ENCODE measurements at places on chromosomes 3 and 15.

DNA sequence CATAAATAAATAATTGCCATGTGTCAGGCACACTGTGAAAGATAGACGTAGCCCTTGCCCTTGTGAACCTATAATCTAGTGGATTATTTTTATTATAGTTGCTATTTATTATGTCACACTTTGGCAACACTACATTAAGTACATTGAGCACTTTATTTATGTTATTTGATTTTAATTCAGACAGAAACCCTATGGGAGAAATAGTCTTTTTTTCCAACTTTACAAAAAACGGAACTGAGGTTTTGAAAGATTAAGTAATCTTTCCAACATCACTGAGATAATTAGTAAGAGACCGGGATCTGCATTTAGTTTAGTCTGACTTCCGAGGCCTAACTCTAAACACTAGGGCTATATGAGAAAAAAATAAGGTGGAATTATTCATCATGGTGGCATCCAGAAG lies 2.8 kb upstream of the FILIP1L start:
- no peak for DNase-seq

GRCh38 chr3:195838714-195839113 lies 27.0 kb upstream of the MUC4 start:
- DNase-seq = no peak

DNA sequence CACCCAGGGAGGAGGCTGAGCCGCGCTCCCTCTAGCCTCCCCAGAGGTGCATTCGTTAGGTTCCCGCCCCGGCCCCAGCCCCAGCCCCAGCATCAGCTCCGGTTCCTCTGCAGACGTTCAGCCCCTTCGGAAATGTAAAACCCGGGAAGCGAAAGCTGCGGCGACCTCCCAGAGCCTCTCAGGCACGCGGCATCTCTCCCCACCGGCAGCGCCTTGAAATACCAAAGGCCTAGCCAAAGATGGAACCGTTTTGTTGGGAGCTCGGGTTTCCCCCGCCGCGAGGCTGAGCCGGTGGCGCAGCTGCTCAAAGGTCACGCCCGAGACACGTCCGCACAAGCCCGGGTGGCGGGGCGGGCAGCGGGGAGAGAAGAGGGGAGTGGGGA lies 77.8 kb upstream of the HES1 start:
- DNase-seq = no peak

DNA sequence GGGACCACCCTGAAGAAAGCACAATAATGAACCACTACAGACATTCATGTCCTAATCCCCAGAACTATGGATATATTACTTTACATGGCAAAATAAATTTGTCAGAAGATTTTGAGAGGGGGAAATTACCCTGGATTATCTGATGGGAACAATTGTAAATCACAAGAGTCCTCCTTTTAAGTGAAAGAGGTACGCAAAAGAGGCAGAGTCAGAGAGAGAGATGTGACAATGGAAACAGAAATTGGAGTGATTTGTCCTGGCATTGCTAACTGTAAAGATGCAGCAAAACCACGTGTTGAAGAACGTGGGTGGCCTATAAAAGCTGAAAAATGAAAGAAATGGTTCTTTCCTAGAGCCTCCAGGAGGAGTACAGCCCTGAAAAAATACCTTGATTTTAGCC lies 1121.4 kb upstream of the ALCAM start:
- DNase-seq = no peak

- DNase-seq = no peak
Observed at GRCh38 chr15:54594115-54594514, 602.6 kb downstream of the RSL24D1 start.

GRCh38 chr15:77421370-77421700 lies 647 bp downstream of the HMG20A start:
- DNase-seq = no peak

GRCh38 chr15:75637245-75638009 lies 2.6 kb downstream of the IMP3 start:
- DNase-seq = no peak

- DNase-seq = no peak
Observed at GRCh38 chr3:57434041-57434440, 110.1 kb downstream of the DNAH12 start.

DNA sequence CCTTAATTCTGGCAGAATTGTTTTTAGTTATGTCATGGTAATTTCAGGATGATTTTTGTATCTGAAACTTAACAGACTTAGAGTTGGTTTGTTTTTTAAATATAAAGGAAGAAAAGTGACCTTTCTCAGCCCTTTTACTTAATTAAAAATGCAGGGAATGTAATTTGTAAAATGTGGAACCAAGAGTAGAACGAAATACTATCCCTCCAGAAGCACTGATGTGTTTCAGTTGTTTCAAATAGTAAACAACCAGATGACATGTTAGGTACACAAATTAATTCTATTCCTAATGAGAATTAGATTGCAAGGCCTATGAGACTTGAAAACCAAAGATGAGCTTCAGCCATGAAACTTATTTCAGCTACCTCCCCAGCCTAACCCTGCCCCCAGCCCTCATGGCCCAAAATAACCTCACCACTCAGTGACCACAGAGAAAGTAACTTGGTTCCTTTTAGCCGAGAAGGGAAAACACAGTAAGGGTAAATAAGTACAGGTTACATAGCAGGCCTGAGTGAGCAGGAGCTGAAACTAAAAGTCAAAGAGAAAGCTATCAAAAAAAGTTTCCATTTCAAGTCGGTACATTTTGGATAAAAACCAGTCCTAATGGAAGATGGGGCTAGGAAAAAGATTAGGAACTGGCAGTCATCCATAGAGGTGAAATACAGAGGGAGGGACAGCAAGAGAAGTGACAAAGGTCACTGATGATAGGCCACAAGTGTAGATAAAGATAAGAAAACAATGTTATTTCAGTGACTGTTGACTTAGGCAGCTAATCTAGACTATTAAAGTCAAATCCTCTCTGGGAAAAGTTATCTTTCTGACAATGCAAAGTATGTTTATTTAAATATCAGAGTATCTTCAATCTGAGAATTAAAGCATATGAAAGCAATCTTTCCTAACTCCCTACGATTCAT lies 23.2 kb downstream of the SENP8 start:
- no peak for DNase-seq

All from stimulated activated CD8-positive, alpha-beta memory T cell treated with anti-CD3 and anti-CD28 coated beads, Interleukin-7, amount 100 ng/mL, for 1 hour (primary cell).